Right hindlimb (tissue), 1 donor: ENCODE measurements at places on chromosomes 1 and 21.

DNA sequence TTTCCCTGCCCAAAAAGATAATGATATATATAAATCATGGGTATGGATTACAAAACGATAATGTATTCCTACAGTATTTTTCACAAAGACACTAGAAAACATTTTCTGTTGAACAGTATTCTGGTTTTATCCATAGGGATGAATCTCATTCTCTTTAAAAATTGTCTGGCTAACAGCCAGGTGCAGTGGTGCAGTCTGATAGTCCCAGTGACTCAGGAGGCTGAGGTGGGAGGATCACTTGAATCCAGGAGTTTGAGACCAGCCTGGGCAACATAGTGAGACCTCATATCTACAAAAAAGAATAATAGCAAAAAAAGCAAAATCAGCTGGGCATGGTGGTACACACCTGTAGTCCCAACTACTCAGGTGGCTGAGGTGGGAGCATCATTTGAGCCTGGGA is 23.3 kb downstream of the PIP5K1A start:
- no peak for DNase-seq

GRCh38 chr1:212293579-212293978 is 8.4 kb downstream of the PPP2R5A start:
- DNase-seq: no peak

- peak; percentile 66 for DNase-seq
Measured at GRCh38 chr1:221612047-221612777, 129.7 kb downstream of the DUSP10 start.

DNA sequence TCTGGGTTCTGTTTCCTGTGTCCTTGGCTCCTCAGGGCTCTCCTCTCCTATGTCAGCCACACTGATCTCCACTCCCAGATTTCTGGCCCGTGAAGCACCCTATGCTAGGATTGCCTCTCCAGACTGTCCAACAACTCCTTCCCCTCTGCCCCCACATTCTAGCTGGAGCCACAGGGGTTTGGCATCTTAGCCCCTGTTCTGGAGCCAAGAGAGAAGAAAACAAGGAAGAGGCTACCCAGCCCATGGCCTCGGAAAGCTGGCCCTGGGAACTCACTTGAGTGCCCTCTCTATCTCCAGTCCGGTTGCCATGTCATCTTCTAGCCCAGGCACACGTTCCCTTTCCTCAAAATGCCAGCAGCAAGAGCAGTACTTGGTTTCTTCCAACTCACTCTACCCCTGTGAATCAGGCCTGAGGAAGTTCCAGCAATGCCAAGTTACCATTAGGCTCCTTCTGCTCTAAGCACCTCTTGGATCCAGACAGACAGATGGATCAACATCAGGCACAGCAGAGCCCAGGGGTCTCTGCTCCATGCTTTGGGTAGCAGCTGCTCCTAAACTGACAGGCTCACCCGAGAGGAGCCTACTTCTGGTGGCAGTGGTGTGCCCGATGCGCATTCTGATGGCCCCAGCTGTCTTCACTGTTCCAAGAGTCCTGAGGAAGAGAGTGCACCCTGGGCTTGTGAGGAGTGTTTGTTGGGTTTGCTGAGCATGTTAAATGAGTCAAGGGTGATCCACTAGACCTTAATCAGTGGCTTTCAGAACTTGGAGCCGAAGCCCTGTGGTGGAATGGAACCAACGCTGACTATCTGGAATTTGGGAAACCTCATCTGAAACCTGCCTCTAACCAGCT is 11.6 kb upstream of the GPR61 start:
- DNase-seq: no peak

DNA sequence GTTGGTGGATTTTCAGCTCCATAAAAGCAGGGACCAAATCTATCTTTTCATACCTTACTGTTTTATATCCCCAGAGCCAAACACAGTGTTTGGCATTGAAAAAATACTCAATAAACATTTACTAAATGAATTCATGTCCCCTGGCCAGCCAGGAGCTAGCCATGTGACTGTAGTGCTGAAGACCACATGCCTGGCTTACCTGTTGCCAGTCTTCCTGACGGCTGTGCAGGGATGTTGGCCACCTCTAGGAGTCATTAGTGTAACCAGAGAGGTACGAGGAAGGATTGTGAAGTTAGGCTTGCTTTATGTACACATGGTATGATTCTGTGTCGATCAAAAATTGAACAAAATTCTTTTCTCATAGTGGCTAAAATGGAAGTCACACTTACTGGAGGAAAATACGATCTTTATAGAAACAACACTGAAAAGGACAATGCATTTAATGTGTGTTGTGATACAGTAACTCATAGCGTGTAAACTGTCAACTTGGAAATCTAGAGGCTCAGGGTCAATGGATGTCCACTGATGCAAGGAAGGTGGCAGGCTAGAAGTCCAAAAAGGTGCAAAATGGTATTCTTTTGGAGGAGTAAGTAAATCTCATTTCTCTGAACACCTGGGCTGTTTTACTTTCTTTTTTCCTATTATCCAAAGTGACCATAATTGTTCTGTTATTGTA is 60.9 kb downstream of the FGGY start:
- no peak for DNase-seq

- no peak for DNase-seq
Measured at GRCh38 chr1:180609643-180610555, 21.9 kb upstream of the XPR1 start.

GRCh38 chr1:174914991-174915390 is 84.8 kb upstream of the CACYBP start:
- no peak for DNase-seq

GRCh38 chr1:204628868-204629267 is 56.7 kb downstream of the LRRN2 start:
- DNase-seq: no peak

- no peak for DNase-seq
Measured at GRCh38 chr1:162219461-162219860, 150.0 kb downstream of the NOS1AP start.

- DNase-seq: no peak
Measured at GRCh38 chr21:42400525-42400924, 3.2 kb upstream of the UBASH3A start.

DNA sequence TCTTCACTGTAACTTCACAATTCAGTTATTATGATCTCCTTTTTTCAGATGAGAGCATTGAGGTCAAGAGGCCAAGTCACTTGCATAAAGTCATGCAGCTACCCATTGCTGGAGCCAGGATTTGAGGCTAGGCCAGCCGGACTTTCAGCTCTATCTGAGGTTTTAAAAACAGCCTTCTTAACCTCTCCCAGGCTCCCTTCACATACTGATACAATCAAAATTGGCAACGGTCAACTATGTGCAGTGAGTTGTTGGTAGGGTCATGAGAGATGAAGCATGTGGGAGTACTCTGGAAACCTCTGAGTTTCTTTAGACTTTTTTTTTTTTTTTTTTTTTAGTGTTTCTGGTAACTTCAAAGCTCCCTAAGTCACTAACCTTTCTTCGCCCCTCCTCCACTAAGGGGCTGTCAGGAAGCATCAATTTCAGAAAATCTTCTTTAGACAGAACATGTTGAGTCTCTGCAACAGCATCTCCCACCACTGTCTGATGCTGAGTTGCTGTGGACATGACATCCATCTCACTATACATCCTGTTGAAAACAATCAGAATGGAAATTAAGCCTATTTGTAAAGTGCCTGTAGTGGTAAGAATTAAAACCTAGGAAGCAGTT is 201.8 kb downstream of the SIPA1L2 start:
- no peak for DNase-seq

DNA sequence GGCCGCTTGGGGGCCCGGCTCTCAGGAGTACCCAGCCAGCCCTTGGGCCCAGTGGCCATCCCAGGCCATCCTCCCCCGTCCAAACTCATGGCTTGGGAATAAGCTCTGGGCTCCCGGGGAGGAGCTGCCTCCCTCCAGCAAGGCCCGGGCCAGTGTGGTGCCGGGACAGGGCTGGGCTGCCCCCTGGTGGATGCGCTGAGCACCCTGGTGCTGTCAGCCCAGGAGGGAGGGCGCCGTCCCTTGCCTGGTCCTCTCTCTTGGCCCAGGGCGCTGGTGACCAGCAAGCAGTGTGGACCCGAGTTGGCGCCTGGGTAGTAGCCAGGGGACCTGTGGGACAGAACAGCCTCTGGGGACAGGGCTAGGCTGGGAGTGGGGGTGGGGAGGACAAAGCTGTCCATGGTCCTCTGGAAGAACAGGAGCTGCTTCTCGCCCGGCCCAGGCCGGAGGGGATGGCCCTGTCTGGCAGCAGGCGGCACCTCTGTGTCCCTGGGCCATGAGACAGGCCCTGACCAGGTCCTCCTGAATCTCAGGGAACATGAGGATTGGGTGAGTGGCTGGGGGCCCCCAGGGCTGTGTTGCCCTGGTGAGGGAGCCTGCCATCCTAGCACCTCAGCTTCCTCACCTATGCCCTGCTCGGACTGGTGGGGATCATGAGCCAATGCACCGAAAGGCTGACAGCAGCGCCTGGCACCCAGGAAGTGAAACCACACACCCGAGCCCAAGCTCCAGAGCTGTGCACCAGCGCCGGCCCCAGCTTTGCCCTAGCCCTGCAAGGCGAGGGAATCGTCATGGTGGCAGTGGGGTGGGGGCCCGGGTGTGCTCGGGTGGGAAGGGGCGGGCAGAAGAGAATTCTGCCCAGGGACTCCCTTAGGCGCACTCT is 9.4 kb downstream of the MORN1 start:
- DNase-seq: peak; percentile 91

- peak; percentile 15 for DNase-seq
Measured at GRCh38 chr21:45528981-45529784, 13.1 kb downstream of the SLC19A1 start.

DNA sequence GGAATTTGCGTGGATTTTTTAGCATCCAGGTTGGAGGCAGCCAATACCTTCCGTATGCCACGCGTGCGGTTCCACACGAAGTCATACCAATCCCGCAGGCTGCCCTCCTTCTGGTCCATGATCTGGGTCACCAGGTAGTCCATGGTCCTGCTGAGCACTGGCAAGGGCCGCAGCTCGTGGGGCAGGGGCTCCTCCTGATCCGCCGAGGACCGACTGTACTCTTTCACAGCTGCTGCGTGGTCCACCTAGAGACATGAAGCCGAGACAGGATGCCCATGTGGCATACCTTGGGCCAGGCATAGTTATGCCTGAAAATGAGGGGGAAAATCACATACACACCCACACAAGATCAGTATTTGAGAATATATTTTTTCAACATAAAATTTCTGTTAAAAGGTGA is 12.1 kb downstream of the MCM3AP start:
- DNase-seq: no peak

DNA sequence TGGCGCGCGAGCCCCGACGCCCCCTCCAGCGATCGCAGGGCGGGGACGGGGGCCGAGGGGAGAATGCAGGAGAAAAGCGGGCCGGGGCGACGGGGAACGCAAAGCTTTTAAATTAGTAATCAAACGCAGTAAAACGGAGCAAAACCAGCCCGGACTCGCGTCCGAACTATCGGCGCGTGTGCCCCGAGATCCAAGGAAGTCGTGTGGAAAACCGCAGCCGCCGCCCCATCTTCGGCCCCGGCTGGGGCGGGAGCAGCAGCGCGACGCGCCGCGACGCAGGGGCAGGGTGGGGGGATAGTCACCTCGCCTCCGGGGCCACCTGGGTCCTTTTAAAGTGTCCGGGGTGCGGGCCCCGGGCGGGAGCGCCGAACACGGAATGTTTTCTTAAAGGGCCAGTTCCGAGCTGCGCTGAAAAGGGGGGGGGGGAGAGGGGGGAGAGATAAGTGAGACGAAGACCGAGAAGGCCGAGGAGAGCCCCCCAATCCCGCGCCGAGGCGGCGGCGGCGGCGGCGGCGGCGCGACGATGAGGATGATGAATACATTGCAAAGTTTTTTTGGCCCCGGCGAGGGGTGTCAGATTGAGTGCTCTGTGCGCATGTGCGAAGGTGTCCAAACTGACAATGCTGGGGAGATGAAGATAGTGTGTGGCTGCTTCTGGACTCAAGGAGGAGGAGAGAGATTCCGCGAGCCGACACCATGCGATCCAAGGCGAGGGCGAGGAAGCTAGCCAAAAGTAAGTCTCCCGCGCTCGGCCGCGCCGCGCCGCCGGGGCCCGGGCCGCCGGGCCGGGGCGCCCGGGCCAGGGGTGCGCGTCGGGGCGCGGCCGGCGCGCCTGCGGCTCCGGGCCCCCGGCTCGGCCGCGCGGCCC is at the start of gene PRDM16:
PRDM16 (plus strand) TSS at position 640 of the 868 bp plus-strand sequence; CDS start at position 697, 57 bp downstream.
- DNase-seq: peak; percentile 61

- DNase-seq: no peak
Measured at GRCh38 chr1:62452951-62453350, 16.1 kb downstream of the USP1 start.

DNA sequence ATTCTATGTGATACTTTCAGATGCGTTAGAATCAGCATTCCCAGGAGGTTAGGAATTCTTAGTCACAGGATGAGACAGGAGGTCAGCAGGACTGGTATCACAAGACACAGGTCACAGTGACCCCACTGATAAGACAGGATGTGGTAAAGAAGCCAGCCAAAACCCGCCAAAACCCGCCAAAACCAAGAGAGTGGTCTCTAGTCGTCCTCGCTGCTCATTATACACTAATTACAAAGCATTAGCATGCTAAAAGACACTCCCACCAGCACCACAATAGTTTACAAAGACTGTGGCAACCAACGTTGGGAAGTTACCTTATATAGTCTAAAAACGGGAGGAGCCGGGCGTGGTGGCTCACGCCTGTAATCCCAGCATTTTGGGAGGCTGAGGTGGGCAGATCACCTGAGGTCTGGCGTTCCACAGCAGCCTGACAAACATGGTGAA is 13.9 kb upstream of the ACTA1 start:
- no peak for DNase-seq
